ENCODE measurements at places on chromosomes 1 and 21.

DNA sequence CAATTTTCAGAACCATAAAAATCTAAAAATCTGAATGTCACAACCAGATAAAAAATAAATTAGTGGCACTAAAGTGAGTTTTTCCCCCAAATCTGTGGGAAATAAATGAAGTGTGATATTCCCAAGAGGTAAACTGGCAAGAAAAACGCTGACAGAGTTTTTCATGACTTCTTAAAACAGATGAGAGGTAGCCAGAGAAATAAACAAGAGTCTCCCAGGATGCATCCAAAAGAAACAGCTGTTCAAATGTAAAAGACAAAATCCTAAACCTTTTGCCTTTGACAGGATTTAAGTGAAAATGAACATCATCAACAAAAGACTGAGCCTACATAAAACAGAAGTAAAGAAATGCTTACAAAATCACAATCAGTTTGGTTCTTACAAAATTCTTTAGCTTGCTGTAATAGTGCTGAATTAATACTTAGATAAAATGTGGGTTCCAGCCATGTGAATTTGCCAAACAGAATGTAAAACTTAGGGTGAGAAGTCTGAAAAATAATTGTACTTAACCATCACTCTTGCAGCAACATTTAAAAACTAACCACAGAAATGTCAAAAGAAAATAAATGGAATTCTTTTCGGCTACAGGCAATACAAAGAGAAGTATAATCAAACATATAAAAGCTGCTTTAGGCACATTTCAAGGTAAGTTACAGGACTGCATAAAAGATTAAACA, 133.6 kb downstream of the EIF4G3 start:
- no peak for DNase-seq

DNA sequence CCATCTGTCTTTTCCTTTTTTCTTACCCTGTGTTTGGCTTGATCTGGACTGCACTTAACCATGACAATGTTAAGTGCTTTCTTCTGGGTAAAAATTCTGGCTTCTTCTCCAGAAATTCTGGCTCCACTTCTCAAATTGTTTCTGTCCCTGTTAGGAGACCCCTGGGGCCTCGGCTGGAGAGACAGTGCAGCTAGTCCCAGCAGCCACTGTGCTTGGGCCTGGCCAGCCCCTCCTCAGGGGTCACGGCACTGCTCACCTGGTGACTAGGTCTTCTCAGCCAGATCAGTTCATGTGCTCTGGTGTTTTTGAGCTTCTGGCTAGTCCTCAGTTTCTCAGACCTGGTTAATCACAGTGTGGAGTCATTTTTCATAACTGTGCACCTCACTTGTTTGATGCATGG, 72.4 kb downstream of the ADARB1 start:
- no peak for DNase-seq

DNA sequence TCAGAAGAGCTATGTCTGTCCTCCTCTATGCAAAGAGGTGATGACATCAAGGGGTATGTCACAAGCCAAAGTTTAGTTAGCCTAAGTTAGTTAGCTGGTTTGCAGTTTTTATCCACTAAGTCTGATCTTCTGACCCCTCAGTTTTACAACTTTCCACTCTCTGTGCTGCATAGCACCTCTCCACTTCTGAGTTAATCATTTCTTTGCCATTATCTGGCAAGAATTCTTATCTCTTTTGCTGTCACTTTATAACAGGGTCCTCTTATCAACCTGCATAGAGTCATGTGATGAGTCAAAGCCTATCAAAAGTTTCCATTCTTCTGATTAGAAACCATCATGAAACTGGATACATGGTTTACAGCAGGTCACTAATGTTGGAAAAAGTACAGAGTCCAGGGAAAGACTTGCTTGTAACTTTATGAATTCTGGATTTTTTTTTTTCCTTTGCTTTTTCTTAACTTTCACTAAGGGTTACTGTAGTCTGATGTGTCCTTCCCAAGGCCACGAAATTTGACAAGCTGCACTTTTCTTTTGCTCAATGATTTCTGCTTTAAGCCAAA, at the start of gene NR5A2:
Gene NR5A2, plus strand, starts transcription at position 447 of the 560 bp plus-strand sequence. CDS start 138 bp downstream, outside the sequence.
- no peak for DNase-seq

DNA sequence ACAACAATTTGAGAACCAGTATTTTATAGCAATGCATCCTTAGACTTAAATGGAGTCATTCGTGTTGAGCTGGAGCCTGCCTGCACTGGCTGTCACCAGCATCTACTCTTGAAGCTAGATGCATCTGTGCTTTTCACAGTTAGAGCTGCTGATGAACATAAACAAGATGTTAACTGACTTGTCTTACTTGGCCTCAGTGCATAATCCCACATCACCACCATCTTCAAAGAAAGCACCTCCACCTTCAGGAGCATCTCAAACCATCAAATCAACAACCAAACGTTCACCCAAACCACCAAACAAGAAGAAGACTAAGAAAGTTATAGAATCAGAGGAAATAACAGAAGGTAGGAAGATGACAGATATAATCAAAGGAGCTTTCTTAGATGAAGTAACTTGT, 71.1 kb downstream of the TPR start:
- no peak for DNase-seq

DNA sequence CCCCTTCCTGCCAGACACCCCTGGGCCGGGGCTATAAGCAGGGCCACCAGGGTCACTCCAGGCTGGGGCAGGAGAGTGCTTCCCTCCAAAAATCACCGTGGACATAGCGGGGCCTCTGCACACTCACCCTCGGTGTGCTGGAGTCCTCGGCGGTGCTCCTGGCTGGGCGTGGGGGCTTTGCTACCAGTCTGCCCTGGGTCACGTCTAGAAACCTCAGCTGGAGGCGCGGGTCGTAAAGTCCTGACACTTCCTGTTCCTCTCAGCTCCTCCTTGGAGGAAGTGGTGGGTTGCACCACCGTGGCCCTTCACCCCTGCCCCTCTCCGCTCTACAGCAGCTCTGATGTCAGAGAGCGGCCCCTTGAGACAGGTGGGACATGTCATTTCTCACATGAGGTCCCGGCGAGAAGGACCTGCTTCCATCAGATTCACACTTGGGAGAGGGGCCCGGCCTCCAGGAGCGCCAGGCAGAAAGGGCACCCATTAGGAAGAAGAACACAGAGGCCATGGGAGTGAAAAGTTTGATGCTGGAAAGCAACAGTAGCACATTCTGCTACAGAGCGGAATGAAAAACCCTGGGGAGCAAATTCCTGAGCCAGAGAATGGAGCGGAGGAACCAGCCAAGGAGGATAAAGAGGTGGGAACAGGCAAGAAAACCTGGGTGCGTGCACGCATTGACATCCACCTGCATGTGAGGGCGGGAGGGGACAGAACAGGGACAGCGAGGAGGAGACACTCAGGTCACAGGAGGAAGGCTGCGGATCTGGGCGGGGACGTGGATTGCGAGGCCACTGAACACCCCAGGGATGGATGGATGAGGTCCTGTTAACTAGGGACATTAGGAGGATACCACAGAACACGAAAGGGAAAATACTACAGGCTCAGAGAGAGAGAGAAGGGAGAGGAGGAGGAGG, at the start of gene ITGB2:
Gene ITGB2, minus strand, starts transcription at position 206 of the 911 bp plus-strand sequence. CDS start 10,117 bp downstream, outside the sequence.
- DNase-seq, result no peak

GRCh38 chr1:66273656-66274055, 260.3 kb upstream of the SGIP1 start:
- no peak for DNase-seq

- DNase-seq, result no peak
Measured at GRCh38 chr1:114112775-114113174, 40.9 kb downstream of the SYT6 start.

DNA sequence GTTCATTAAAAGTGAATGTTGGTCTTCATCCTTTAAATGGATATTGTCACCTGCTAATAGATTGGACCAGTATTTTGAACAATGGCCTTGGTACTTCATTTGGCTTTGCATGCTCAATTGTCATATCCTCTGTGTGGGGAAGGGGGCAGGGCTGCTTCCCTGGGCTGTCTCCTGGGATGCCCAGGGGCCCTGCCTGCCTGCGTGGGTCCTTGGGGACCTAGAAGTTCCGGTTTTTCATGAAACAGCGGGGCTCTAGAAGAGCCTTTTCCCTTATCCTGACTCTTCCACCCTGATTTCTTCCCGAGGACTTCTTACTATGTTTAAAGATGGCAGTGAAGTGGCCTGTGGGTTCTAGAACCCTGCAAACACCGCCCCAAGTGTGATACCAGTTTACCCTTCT, 97.5 kb downstream of the DISC1 start:
- no peak for DNase-seq

DNA sequence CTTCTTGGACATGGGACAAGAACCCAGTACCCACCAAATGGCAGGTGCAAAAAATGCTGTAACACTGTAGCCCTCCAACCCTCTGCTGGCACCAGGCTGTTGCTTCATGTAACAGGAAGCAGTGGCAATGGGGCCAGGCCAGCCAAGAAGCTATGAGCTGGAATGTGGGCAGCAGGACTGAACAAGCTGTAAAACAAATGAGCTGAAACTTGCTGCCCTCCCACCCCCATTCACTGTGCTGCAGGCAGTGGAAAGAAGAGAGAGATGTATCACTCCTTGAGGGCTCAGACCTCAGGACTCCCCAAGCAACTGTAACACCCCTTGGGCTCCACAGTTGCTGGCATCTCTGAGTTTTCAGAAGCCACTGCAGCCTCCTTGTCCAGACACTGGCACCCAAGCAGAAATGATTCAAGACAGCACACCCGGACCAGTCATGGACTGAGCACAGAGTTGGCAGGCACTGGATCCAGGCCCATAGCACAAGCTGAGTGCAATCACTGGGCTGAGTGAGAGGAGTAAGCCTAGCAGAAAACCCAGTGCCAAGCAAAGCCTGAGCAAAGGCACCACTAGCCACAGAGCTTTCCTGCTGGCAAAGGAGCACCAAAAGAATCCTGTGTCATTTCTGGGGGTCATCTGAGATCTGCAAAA, 321.4 kb upstream of the CXADR start:
- no peak for DNase-seq

- DNase-seq, result no peak
Measured at GRCh38 chr1:43706598-43707189, 642 bp upstream of the ST3GAL3 start.

GRCh38 chr1:76006234-76006633, 68.3 kb upstream of the ST6GALNAC3 start:
- DNase-seq, result no peak

GRCh38 chr1:214404571-214405213, 123.7 kb downstream of the SMYD2 start:
- no peak for DNase-seq

- DNase-seq, result no peak
Measured at GRCh38 chr1:167492481-167492910, 25.8 kb downstream of the CD247 start.

DNA sequence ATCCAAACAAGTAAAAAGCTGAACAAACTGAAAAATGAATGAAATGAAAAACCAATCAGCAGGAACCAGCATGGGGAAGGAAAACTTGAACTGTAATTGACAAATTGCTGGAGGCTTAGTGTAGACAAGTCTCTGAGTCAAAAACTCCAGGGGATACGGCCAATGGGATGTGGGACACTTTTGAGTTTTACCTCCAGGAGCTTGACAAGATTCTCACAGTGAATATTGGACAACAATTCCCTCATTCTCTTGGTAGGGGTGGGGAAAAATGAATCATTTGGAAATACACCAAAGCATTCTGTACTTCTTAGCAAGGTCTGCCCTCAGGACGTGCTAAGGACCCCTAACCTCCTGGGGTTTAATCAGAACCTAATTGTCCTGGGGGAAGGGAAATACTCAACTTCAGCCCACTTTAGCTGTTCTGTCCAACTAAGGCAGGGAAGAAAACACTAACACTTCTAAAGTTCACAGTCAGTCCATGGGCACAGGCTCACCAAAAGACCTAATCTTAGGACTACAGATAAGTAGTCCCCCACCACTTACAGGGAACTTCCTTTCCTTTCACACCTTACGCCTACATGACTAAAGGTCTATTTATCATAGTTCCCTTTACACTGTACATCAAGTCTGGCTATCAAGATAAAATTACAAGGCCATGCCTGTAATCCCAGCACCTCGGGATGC, 60.7 kb upstream of the CDC42BPA start:
- no peak for DNase-seq

DNA sequence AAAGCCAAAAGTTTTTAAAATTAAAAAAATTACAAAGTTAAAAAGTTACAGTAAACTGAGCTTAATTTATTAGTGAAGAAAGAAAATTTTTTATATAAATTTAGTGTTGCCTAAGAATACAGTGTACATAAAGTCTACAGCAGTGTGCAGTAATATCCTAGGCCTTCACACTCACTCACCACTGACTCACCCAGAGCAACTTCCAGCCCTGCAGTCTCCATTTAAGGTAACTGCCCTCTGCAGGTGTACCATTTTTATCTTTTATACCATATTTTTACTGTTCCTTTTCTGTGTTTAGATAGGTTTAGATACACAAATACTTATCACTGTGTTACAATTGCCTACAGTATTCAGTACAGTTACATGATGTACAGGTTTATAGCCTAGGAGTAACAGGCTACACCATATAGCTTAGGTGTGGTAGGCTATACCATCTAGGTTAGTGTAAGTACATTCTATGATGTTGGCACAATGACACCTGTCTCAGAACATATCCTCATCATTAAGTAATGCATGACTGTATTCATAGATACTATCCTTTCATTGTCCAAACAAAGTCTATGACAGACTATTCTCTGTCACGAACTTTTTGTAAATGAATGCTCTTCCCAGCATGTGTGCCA, 78.6 kb upstream of the PBX1 start:
- no peak for DNase-seq

DNA sequence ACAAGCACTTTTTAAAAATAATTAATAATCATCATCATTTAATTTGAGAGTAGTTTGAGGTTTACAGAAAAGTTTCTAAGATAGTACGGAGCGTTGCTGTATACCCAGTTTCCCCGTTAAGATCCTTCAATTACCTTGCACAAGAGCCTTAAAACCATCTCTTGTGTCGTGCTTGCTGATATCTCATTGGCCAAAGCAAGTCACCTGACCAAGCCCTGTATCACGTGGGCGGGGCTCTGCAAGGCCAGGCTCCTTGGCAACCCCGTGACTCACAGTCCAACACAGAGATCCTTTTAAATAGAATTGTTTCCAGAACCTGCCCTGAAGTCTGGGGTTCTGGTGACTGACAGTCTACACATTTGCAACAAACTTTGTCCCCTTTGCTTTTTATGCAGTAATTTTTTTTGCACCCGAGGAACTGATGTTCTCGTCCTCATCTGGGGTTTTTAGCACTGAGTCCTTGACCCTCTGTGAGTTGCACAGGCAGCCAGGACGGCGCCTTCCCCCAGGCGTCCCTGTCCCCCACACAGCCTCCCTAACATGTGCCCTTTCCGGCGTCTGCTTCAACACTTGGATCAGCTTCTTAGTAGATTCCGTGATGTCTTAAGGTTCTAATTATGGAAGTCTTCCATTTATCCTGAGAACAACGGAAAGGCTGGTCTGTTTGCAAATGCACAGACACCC, 183.3 kb upstream of the TMEM51 start:
- peak; percentile 90 for DNase-seq

- DNase-seq, result no peak
Measured at GRCh38 chr1:160499631-160500030, 23.4 kb downstream of the SLAMF6 start.

DNA sequence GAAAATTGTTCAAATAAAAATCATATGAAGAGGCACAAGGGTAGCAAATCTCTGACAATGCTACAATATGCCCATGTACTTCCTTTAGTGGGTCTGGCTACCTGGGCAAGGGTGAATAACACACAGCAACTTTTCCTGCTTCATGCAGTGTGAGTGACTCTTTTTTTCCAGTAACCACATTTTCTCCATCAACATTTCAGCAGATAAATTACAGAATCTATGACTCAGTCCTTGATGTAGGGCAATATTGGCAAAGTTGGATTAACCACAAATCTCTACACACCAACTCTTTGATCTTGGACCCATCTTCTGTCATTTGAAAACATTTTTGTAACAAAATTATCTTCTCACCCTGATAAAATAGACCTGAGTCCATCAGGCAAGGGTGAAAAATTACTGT, 31.7 kb downstream of the ERICH3 start:
- no peak for DNase-seq

GRCh38 chr1:67646145-67647035, 38.6 kb upstream of the GADD45A start:
- DNase-seq, result no peak

Data from thoracic aorta (tissue), 2 donors.